ENCODE measurements at places on chromosomes 3 and 15.

- DNase-seq: no peak
Observed at GRCh38 chr3:155079468-155079745, 712 bp upstream of the MME start.

- no peak for DNase-seq
Observed at GRCh38 chr3:44513513-44513912, 36.0 kb upstream of the ZNF445 start.

- DNase-seq: peak; percentile 77
Observed at GRCh38 chr3:177448987-177449359, 251.7 kb upstream of the TBL1XR1 start.

GRCh38 chr3:115975796-115976195 is 352.5 kb downstream of the GAP43 start:
- no peak for DNase-seq

- DNase-seq: no peak
Observed at GRCh38 chr3:8220291-8220690, 281.3 kb upstream of the LMCD1 start.
